Lung (tissue), 17 donors: ENCODE measurements at places on chromosomes 5 and 9.

- no peak for DNase-seq
Measured at GRCh38 chr5:135400866-135401265, 1.8 kb upstream of the MACROH2A1 start.

- no peak for DNase-seq
Measured at GRCh38 chr5:77550406-77550805, 58.3 kb upstream of the WDR41 start.

DNA sequence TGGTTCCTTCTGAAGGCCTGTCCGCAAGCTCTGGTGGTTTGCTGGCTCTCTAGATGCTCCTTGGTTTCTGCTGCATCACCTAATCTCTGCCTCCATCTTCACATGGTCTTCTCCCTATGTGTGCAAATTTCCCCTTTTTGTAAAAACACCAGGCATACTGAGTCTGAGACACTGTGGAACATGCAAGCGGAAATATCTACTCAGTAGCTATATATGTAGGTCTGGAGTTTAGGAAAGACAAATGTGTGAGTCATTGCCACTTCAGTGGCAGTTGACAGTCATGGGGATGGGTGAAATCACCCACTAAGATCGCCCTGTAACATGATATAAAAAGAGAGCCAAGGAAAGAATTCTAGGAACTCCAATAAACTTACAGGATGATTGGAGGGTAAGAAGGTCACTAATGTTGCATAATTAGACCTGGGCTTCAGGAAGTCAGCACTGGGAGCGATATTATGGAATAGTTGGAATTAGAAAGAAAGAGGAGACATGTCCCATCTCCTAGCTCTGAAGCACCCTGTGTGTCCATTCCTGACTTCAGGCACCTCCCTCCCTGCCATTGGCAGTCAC is 22.7 kb upstream of the UBLCP1 start:
- DNase-seq: no peak

DNA sequence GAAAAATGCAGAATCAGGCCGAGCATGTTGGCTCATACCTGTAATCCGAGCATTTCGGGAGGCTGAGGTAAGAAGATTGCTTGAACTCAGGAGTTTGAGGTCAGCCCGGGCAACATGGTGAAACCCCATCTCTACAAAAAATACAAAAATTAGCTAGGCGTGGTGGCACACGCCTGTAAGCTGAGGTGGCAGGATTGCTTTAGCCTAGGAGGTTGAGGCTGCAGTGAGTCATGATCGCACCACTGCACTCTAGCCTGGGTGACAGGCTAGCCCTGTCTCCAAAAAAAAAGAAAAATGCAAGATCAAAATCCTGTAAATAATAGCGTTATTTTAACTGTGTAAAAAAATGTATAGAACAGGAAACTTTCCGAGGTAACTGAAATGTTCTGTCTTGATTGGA is 39.4 kb downstream of the RNF44 start:
- DNase-seq: no peak

GRCh38 chr9:123485216-123485615 is 129.2 kb downstream of the CRB2 start:
- peak; percentile 25 for DNase-seq

GRCh38 chr5:175740014-175740413 is 82.1 kb downstream of the HRH2 start:
- DNase-seq: no peak

DNA sequence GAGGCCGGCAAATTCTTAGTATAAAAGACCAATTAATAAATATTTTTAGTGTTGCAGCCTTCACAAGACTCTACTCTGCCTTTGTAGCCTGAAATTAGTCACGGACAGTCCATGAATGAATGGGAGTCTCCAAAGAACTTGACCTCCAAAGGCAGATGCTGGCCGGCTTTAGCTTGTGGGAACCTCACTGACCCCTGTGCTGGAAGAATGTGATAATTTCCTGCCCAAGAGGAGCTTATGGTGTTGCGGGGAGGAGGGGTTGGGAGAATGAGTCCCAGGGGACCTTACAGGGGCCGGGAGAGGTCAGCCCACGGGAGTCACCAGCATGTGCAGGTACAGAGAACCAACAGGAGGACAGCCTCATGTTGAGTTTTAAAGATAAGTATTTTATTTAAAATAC is 143.1 kb downstream of the IRX2 start:
- no peak for DNase-seq

GRCh38 chr9:76351006-76351405 is 43.2 kb downstream of the RFK start:
- DNase-seq: no peak

GRCh38 chr5:20034717-20035116 is 46.7 kb upstream of the CDH18 start:
- no peak for DNase-seq

- no peak for DNase-seq
Measured at GRCh38 chr9:105054491-105054890, 126.5 kb upstream of the ABCA1 start.

GRCh38 chr5:177542816-177543465 is 11.4 kb downstream of the FAM193B start:
- DNase-seq: no peak

GRCh38 chr9:81103597-81104471 is 585.5 kb downstream of the TLE1 start:
- peak; percentile 35 for DNase-seq

GRCh38 chr9:30065888-30066287 is 2318.6 kb upstream of the ACO1 start:
- DNase-seq: no peak

GRCh38 chr9:33946779-33947535 is 101.7 kb downstream of the UBAP2 start:
- no peak for DNase-seq

DNA sequence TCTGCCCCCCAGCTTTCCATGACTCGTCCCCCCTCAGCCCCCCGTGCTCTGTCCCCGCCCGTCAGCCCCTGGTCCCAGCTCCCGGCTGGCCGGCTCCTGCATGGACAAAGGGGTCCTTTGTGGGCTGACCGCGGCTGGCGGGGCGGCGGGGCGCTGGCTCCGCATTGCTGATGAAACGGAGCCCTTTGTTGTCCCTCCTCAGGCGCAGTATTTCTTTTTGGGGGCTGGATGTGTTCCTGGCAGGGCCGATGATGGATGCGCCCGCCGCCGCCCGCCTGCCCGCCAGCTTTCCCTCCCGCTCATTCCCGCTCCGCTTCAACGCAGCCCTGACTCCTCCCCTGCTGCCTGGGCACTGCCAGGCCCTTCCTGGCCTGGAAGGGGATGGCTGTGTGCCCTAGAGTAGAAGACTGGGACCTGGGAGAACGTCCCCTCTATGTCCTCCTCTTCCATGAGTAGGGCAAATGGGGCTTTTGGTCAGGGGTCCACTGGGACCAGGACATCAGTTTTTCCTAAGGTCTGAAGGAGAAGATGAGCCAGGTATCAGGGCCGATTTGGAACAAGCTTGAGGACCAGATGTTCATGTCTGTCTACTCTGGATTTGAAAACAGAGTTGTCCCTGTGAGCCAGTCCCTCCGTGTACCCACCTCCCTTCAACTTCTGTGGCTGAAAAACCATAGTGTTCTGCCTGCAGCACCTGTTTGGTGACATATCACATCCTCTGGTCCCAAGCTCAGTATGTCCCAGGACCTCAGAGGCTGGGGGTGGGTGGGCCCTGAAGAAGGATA is 29.0 kb downstream of the CXXC5 start:
- no peak for DNase-seq

GRCh38 chr9:109639674-109640579 is 140.1 kb upstream of the PALM2AKAP2 start:
- DNase-seq: peak; percentile 41

- no peak for DNase-seq
Measured at GRCh38 chr5:71924325-71924724, 182.9 kb upstream of the MAP1B start.

- peak; percentile 60 for DNase-seq
Measured at GRCh38 chr5:122015471-122015870, 53.7 kb downstream of the SRFBP1 start.

GRCh38 chr5:179512452-179513000 is 37.8 kb upstream of the RUFY1 start:
- DNase-seq: no peak

GRCh38 chr5:53877243-53877642 is 316.8 kb downstream of the NDUFS4 start:
- no peak for DNase-seq

- DNase-seq: no peak
Measured at GRCh38 chr5:38806775-38807258, 39.0 kb upstream of the OSMR start.

- peak; percentile 76 for DNase-seq
Measured at GRCh38 chr9:4666042-4666699, at the start of gene SPATA6L. SPATA6L (minus strand) TSS chr9:4666480; CDS start chr9:4666250, 230 bp downstream.

- DNase-seq: no peak
Measured at GRCh38 chr5:89011778-89012711, 129.1 kb upstream of the MEF2C start.

GRCh38 chr5:181223729-181224389 is 778 bp downstream of the TRIM41 start:
- peak; percentile 70 for DNase-seq

GRCh38 chr5:148374690-148375360 is 8.9 kb upstream of the FBXO38 start:
- peak; percentile 38 for DNase-seq

DNA sequence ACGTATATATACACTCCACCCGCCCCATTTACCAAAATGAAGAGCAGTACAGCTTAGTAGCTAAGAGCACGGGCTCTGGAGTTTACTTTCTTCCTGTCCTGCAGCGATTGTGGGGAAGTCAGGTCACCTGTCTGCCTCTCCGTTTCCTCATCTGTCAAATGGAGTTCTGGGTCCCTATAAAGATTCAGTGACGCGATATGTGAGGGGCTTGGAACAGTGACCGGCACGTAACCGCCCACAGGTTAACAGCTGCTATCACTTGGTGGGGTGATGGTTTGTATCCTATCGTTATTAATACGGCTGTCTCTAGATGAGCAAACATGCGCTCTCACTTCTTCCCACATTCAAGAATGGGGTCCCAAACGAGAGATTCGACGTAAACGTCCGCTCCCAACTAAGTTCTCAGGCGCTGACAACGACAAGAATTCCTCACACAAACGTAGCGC is 426 bp downstream of the FAM114A2 start:
- DNase-seq: no peak

GRCh38 chr9:71446473-71447411 is 321.6 kb downstream of the CEMIP2 start:
- DNase-seq: peak; percentile 90

DNA sequence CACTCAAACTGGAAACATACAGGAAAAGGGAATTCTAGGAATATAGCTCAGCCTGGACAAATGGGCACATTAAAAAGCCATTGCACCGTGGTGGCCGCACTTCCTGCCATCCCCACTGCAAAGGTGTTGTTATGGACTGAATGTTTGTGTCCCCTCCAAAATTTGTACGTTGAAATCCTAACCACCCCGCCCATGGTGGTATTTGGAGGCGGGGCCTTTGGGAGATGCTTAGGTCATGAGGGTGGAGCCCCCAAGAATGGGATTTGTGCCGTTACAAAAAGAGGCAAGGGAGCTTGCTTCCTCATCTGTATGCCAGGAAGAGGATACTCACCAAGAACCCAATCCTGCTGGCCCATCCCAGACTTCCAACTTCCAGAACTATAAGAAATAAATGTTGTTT is 1.1 kb upstream of the CMBL start:
- no peak for DNase-seq

DNA sequence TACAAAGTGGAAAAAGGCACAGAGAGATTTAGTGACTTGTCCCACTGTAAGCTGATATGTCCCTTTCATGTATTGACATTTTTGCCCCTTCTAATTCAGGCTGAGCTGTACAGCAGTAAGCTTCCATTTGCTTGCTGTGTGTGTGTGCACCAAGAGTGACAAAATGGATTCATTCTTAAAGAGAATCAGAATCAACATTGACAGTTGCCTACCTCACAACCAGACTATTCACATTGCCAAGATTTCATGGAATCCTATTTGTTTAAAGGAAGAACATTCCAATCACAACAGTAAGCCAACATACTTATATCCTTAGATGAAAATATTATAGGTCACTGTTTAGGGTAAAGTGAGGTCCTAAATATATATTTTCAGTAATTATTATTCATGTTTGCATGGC is 102.6 kb downstream of the TMEM232 start:
- DNase-seq: peak; percentile 8

- DNase-seq: no peak
Measured at GRCh38 chr5:96404191-96404867, 28.7 kb downstream of the PCSK1 start.

DNA sequence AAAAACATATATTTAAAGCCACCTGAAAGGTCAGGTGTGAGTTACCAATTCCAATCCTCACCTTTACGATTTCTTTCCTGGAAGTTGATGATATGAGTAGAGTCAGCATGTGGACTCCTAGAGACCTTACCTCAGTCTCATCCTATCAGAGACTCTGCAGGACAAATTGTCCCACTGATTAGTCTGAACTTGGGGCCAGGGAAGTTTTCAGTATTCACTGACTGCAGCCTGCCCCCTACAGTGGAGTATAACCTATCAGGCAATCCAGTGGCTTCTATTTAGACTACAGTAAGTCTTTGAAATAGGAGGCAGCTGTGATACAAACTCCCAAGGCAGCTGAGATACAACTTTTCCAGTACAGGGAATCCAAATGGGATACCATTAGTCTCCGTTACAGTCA is 449.4 kb upstream of the CDH10 start:
- no peak for DNase-seq

- peak; percentile 72 for DNase-seq
Measured at GRCh38 chr9:110048976-110049698, 158.8 kb downstream of the C9orf152 start.

DNA sequence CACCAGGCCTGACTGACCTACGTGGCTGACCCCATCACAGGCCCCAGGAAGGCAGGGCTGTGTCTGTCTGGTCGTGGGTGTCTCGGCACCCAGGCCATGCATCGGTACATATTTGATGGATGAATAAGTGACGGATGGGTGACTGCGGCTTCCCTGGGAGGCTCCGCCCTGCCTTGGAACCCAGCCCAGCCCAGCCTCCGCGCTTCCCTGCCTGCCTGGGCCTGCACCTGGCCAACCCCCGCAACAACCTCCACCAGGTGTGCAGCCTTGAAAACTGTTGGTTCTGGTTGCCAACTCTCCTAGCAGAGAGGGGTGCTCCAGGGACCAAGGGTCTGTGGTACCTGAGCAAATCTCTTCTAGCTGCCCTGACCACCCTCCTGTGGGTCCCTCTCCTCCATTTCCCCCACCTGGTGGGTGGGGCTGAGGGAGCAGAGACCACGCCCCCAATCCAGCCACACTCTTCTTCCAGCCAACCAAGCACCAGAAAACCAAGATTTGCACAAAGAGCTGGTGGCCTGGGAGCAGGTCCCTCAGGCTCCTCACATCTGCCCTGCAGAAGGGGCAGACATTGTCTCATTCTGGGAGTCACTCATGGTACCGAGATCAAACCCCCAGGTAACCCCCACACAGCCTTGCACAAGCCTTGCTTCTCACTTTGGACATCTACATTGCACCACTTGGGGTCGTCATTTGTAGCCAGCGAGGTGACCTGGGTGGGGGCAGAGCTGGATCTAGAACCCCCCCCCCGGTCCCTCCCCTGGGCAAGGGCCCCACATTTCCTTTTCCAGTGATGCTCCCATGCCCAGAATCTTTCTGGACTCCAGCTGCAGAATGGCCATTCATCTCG is 100.6 kb upstream of the IER5L start:
- DNase-seq: no peak
